Liver (tissue), 10 donors: ENCODE measurements at places on chromosomes 4 and X.

GRCh38 chr4:28709891-28710290 is 1849.2 kb downstream of the STIM2 start:
- DNase-seq, result no peak

GRCh38 chr4:110518889-110519490 is 43.0 kb downstream of the ENPEP start:
- no peak for DNase-seq

- no peak for DNase-seq
These were observed 255.6 kb upstream of the JADE1 start for GRCh38 chr4:128553686-128554515.

GRCh38 chr4:102089850-102090621 is 255.2 kb downstream of the SLC39A8 start:
- DNase-seq, result no peak

- no peak for DNase-seq
These were observed 56.6 kb downstream of the LINC00632 start for GRCh38 chrX:140766024-140766611.
